PC-3 (cell line): ENCODE measurements at places on chromosomes 16 and 17.

DNA sequence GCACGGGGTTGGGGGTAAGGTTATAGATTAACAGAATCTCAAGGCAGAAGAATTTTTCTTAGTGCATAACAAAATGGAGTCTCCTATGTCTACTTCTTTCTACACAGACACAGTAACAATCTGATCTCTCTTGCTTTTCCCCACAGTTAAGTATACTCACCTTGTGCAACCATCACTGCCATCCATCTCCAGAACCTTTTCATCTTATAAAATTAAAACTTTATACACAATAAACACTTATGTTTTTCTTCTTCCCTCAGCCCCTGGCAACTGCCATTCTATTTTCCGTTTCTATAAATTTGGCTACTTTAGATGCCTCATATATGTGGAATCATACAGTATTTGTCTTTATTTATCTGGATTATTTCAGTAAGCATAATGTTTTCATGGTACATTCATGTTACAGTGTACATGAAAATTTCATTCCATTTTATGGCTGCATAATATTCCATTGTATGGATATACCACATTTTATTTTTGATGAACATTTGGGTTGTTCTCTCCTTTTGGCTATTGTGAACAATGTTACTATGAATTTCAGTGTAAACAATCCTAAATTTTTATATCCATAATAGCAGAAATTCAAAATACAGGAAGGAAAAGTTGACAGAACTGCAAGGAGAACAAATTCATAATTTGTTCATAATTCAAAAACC is 25.7 kb upstream of the FA2H start:
- no peak overlapping the region for H3K4me3 ChIP-seq
- H3K4me1 ChIP-seq: no peaks in the 10 kb centered on the region
- no peaks in the 10 kb centered on the region for H3K36me3 ChIP-seq

DNA sequence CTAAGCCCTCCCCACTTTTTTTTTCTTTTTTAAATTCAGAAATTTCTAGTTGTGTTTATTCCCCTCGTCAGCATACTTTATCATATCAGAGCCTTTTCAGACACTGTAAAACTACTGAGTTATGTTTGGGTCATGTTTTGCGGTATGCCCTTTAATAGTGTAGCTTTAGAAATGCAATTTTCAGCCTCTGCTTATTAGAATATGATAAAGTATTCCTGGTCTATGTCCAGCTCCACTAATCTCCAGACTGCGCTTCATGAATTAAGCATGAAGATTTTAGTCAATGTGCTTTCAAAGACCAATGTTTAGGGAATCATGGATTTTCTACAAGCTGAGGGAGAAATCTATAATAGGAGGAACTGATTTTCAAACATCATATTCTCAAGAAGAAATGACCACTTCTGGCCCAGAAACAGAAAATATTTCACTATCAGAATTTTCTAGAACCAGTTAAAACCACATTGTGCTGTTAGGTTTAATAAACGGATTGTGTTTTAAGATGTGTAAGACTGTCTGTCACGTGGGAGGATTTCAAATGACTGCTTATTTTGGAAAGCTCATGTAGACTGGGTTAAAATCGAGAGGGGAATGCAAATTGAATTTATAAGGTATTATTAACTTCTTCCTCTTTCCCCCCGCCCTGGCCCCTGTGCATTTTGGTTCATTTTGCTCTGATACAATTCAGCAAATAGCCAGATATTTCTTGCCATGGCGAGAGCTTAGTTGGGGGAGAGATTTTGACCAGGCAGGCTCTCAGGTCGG is 498.5 kb downstream of the WWOX start:
- no peak overlapping the region for H3K4me3 ChIP-seq
- no peaks in the 10 kb centered on the region for H3K27me3 ChIP-seq
- DNase-seq: no peak
- H3K27ac ChIP-seq: no peak overlapping the region
- H3K4me1 ChIP-seq: no peaks in the 10 kb centered on the region

DNA sequence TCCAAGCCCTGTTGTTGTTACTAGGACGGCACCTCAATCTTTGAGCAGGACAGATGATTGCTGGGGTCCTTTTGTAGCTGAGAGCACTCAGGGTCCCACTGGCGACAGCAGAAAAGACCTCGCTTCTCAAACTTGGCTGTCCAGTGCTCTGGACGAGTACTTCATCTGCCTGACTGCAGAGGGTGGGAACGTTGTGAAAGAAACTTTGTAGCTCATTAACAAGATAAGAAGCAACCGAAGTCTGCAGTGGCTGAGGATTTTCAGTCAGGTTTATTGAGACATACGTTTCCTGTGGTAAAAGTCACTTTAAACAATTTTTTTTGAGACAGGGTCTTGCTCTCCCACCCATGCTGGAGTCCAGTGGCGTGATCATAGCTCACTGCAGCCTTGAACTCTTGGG is 191.7 kb downstream of the PRKCB start:
- no peaks in the 10 kb centered on the region for H3K36me3 ChIP-seq
- no peak for DNase-seq
- H3K4me1 ChIP-seq: no peaks in the 10 kb centered on the region
- H3K4me3 ChIP-seq: no peak overlapping the region

DNA sequence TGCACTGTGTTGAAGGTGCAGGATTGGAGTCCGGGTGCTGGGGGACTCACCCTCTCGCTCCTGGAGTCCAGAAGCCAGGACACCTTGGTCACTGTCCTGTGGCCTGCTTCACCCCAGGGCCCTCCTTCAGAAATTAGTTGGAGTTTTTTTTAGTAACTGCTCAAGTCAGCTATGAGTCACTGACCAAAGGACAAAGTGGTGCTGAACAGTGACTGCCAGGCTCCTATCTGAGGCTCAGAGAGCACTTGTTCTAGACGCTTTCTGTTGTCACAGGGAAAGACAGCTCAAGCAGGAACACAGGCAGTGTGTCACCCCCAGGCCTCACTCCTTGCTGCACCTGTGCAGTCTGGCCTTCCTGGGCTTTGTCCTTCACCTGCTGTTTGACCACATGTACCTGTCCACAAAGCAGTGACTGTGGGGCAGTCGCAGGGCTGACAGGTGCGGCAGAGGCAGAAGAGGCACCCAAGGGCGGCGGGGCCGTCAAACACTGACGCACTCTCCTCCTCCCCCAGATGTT is 4.1 kb upstream of the FAAP100 start:
- peak; percentile 66 for DNase-seq
- peaks cover 39% of the 10 kb centered on the region for H3K4me1 ChIP-seq
- H3K27ac ChIP-seq: no peak overlapping the region
- H3K36me3 ChIP-seq: peaks cover 33% of the 10 kb centered on the region

- H3K27me3 ChIP-seq: peaks cover 80% of the 10 kb centered on the region
- no peak overlapping the region for H3K4me3 ChIP-seq
- H3K36me3 ChIP-seq: no peaks in the 10 kb centered on the region
- no peaks in the 10 kb centered on the region for H3K4me1 ChIP-seq
Measured at GRCh38 chr17:77688369-77688768, 270.1 kb upstream of the TNRC6C start.

GRCh38 chr17:40916366-40916765 is 21.1 kb downstream of the KRT23 start:
- H3K4me3 ChIP-seq: no peak overlapping the region
- no peaks in the 10 kb centered on the region for H3K36me3 ChIP-seq
- peak overlapping the region; percentile 98 for H3K27ac ChIP-seq
- H3K4me1 ChIP-seq: peaks cover 48% of the 10 kb centered on the region

DNA sequence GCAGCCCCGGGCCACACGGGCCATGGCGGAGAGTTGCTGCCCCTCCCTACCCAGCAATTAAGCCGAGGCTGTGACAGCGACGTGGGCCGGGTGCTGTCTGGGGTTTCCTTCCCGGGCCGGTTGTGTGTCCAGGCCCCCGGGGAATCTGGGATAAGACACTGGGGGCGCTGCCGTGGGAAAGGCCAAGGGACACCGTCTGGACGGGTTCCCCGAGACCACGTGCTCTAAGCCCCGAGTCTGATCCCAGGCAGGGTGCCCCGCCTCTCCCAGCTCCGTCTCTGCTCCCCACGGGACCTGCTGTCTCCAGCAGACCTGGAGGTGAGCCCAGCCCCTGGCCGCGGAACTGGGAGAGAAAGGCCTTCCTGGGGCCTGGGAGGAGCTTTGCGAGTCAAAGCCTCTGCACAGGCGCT is 92.2 kb downstream of the IRX3 start:
- H3K27ac ChIP-seq: no peak overlapping the region
- DNase-seq: no peak
- H3K27me3 ChIP-seq: no peaks in the 10 kb centered on the region
- no peak overlapping the region for H3K4me3 ChIP-seq
- no peaks in the 10 kb centered on the region for H3K36me3 ChIP-seq

DNA sequence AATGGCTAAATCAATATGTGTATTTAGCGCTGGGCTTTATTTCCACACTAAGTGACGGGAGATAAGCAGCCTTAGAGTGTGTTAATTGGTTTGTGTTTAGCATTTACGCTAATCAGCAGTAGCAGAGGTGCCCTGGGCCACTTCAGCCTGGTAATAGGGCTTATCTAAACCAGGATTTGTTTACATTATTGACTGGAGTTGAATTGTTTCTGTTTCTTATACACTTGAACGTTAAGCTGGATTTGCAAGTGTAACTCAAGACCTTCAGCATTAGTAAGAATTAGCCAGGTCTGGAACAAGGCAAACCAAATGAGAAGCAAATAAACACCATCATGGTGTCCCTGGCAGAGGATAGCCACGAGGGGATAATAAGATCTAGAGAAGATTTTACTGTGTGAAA is 313.6 kb downstream of the HS3ST4 start:
- H3K4me3 ChIP-seq: no peak overlapping the region
- H3K27me3 ChIP-seq: no peaks in the 10 kb centered on the region
- DNase-seq: no peak
- no peaks in the 10 kb centered on the region for H3K4me1 ChIP-seq
- H3K27ac ChIP-seq: no peak overlapping the region
